Transverse colon (tissue), 4 donors: ENCODE measurements at places on chromosomes 2 and 18. TPM values are rescaled to one million over a fixed set of nuclear protein-coding genes. Genes with fewer than 3 reads are reported as not detected.
A peak's percentile ranks its signal among the peaks of the same experiment; 100 is the strongest.

GRCh38 chr18:32048507-32049091, 30.0 kb downstream of the RNF125 start:
- peak; percentile 68 for DNase-seq

- DNase-seq, result no peak
Measured at GRCh38 chr18:213966-214365, 53.9 kb downstream of the THOC1 start.

GRCh38 chr2:165274698-165275097, 35.5 kb downstream of the SCN2A start:
- DNase-seq, result peak; percentile 20

DNA sequence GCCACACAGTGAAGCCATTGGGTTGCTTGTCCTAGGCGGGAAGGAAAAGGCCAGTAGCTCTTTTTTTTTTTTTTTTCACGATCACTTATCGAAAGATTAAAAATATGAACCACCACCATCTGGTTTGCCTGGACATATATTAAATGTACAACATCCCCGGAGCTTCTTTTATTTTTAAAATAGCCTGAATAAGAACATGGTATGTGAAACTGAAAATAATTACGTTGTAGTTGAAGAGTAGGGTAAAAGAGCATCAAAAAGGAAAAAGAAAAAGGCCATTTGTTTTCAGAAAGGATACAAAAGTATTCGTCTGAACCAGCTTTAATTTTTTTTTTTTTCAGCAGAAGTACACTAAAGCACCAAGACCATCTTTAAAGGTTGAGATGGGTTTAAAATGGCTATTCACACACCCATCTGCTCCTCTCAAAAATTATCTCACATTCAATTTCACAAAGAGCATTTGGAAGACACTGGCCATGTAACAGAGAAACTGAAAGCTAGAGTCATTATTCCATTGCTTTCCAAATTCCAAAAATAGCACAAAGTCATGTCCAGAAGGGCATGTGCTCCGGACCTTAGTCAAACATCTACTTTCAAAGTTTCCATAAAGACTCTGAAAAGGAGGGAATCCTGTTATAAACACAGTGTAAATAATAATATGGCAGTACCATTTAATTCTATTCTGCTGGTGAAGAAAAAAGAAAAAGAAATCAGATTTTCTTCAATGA, 82.9 kb downstream of the SCN3A start:
- DNase-seq, result no peak

- DNase-seq, result peak; percentile 52
Measured at GRCh38 chr2:113240915-113241911, 37.5 kb downstream of the PAX8 start.

DNA sequence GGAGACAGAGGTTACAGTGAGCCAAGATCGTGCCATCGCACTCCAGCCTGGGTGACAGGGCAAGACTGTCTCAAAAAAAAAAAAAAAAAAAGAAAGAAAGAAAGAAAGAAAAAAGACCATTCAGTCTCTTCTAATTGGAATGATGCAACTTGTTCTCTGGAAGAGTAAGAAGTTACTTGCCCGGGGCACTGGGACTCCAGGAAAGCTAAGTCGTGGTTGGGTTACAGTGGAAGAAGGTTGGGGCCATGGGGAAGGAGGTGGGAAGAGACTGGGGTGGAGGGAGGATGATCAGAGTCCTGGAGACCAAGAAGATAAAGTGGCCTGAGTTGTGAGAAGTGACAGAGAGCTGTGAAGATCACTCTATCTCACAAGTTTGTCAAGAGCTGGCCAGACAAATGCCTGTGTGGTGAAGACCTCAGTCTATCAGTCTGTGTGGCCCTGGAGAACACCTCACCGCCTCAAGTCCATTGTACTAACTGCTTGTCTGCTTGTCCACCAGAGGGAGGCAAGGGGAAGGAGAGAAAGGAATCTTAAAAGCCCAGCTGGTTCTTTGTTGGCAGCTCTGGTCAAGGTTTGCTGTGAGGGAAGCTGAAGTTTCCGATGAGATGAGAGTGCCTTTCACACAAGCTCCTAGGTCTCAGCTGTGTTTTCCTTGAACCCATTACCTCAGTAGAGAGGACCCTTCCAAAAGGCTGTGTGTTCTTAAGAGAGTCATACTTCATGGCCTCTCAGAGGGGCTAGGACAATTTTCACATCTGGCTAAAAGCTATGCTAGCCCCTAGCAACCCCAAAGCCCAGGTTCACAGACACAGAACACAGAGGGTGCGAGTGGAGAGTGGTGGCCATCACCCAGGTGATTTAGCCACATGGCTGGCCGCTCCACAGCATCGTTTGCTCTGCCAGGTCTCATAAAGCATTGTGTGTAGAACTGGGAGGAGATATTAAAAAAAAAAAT, 72.0 kb upstream of the TMEM178A start:
- DNase-seq, result no peak

DNA sequence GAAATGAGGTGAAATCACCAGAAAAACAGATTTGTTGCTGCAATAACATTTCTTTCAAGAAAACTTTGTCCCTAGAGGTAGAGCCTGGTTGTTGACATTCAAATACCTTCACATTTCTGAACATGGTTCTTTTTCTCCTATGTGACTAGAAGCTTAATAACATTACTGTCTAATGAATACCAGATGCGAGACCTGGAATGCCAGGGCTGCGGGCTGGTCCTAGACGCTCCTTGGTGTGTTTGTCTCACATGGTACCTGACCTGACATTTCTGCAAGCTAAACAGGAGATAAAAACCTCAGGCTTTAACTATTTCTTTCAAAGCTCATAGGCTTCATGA, 38.5 kb downstream of the ACKR3 start:
- no peak for DNase-seq

- DNase-seq, result no peak
Measured at GRCh38 chr2:209591021-209591420, 167.2 kb downstream of the MAP2 start.

DNA sequence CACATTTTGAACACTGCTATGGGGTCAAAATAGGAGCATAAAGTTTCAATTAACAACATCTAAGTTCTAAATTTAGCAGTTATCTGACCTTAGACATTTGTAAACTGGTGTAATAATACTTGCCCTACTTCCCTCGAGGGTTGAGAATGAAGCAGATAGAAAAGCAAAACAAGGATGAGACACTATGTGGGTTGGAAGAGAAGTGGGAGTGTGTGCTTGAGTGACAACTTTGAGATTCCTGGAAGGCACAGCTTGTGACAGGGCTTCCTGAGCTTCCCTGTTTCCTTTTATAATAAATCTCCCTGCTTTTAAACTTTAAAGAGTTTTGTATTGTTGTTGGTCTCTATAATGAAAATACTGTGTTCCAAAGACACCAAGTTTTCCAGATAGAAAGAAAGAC, 128.6 kb upstream of the CHST9 start:
- no peak for DNase-seq

DNA sequence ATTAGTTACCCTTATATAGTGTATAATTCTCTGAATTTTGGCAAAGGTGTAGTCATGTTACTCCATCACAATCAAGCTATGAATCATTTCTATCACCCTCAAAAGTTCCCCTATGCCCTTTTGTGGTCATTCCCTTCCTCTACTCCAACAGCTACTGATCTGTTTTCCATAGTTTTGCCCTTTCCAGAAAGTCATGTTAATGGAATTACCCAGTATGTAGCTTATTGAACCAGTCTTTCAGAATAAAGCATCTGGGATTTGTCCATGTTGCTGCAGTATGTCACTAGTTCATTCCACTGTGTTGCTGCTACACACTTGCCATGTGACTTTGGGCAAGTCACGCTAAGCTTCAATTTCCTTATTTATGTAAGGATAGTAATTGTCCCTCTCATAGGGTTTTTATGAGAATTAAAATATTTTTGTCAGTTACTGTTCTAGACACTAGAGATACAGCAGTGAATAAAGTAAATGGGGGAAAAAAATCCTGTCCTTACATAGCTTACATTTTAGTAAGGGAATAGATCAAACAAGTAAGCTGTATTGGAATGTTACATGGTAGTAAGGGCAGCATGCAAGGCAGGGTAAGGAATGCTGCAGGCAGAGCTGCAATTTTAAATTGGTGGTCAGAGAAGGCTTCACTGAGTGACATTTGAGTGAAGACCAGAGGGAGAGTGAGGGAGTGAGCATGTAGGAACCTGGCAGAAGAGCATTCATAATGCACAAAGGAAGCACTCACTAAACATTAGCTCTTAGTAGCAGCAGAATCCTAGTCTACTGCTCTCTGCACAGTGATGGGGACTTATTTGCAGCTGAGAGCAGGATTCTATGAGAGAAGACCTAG, 80.3 kb upstream of the TSPYL6 start:
- DNase-seq, result no peak

- no peak for DNase-seq
Measured at GRCh38 chr18:49399003-49399402, 61.4 kb downstream of the DYM start.

GRCh38 chr2:191545361-191545760, 132.6 kb upstream of the NABP1 start:
- DNase-seq, result no peak

GRCh38 chr2:99481527-99481926, 8.3 kb downstream of the REV1 start:
- no peak for DNase-seq

DNA sequence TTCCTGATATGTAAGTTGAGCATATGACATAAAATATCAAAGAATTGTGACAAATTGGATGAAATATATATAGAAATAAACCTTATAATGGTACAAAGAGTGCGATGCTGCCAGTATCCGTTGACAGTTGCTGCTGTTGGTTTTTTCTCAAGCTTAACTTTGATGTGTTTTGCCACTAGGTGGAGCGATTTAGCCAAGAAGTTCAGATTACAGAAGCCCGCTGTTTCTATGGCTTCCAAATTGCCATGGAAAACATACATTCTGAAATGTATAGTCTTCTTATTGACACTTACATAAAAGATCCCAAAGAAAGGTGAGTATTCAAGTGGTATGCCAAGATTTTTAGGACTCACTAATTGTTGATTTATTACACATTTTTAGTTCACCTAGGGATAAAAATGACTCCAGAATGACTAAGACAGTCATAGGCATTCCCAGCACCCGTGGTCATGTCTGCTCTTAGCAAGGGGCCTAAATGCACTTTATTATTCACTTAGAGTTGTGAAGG, 2.1 kb downstream of the RRM2 start:
- peak; percentile 31 for DNase-seq

GRCh38 chr2:2742726-2743125, 411.7 kb upstream of the MYT1L start:
- DNase-seq, result no peak

DNA sequence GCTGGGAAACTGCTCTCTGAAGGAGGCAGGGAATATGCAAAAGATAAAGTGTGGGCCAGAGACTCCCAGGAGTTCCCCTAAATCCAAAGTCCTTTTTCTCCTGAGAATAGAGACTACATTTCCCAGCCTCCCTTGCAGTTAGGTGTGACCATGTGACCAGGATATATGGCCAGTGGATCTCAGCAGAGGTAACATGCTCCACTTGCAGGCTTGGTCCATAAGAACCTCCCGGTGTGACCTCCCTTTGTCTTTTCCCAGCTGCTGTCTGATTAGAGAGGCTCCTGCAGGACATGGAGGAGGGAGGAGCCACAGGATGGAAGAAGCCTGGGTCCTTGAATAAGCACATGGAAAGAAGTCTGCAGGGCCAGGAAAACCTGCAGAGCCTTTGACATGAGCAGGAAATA, 76.2 kb downstream of the TGFA start:
- DNase-seq, result no peak

Gene REEP1
- 196 TPM for total RNA-seq

Gene SAP130
- total RNA-seq, result 23.9 TPM

Gene TSPYL6
- total RNA-seq, result not detected

Gene RANBP2
- total RNA-seq, result 64.5 TPM

Gene MERTK
- total RNA-seq, result 10.8 TPM

Gene MAL
- total RNA-seq, result 4.9 TPM
